ENCODE measurements at places on chromosomes 11 and 22.

DNA sequence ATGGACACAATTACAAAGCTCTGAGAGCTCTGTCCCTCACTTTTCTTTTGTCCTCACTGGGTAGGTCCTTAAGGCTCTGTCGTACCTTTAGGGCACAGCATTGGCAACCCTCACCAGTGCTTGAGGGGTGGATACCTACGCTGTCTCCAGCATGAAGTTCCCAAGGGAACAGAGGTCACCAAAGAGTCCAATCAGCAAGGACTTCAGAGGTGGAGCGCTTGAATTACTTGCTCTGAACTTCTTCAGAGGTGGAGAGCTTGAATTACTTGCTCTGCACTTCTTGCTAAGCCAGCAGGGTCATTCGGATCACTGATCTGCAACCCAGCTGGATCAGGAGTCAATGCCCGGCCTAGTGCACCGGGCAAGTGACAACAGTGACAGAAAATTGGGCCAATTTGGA lies 35.1 kb downstream of the RRP7A start:
- DNase-seq = no peak

- no peak for DNase-seq
Measured at GRCh38 chr11:34869425-34869824, 46.8 kb downstream of the APIP start.

- DNase-seq = no peak
Measured at GRCh38 chr22:32745251-32745995, 56.1 kb upstream of the TIMP3 start.

DNA sequence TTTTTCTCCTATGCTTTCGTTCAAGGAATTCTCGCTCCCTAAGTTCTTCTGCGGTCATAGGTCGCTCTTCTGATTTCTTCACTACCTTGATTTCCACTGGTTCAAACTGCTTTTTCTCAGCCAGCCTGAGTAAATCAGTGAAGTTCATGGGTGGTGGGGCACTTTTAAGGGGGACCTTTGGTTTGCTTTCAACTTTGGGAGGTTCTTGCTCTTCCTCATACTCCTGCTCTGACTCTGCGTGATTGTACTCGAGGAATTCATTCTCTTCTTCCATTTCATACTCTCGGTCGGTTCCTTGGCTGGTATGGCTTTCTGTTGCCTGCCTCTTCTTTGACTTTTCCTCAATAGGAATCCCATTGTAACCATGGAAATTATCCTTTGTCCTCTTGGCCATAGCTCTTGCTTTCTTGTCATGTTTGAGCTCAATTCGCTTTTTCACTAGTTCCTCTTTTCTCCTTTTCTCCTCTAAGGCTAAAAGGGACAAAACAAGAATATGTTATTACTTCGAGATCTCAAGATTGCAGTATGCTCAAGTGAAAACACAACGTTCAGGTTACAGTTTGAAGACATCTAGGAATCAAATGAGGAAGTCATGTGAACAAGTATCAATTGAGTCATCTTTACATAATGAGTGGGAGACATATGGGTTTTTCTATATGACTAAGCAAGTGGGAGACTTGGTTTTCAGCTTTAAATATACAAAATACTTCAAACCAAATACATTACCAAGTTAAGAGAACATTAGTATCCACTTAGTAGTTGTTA lies 16.2 kb downstream of the MISFA start:
- peak; percentile 42 for DNase-seq

DNA sequence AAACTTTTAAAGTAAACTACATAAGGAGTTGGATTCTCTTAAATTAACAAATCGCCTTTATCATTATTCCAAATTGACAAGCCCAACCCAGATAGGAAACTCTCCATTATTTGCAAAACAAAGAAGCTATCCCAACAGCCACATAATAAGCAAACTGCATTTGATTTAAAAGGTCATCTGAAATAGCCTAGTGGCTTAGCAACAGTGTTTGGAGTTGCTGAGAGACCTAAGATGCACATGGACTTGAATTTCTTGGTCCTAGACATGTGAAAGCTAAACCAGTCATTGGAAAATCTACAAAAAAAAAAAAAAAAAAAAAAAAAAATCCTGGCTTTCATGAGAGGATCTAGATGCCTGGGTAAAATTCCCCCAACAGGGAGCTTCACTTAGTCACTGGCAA lies 69.5 kb downstream of the PRCP start:
- no peak for DNase-seq

- no peak for DNase-seq
Measured at GRCh38 chr22:26885441-26886261, 228.3 kb downstream of the MIAT start.

DNA sequence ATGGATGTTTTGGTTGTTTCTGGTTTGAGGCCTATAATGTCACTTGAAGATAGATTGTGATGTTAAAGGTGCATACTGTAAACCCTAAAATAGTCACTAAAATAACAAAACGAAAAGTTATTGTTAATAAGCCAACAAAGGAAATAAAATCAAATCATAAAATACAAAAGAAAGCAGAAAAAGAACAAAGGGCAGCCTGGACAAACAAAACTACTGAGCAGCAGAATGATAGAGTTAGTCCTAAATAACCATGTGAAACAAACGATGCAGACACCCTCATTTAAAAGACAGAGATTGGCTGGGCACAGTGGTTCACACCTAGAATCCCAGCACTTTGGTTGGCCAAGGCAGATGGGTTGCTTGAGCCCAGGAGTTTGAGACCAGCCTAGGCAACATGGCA lies 90.9 kb upstream of the GAL start:
- no peak for DNase-seq

DNA sequence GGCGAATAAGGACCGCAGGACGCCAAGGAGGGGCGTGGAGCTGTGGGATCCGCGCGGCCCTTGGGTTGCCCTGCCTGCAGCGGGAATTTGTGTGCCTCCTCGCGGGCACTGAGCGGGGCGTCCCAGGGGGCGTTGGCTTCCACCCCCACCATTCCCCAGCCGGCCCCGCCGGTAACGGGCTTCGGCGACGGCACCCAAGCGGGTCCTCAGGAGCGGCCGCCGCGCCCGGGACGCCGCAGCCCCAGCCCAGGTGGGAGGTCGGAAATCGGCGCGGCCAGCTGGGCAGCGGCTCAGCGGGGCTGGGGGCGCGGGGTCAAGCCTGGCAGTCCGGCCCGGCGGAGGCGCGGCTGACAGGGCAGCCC lies 320 bp downstream of the CLTCL1 start:
- DNase-seq = no peak

DNA sequence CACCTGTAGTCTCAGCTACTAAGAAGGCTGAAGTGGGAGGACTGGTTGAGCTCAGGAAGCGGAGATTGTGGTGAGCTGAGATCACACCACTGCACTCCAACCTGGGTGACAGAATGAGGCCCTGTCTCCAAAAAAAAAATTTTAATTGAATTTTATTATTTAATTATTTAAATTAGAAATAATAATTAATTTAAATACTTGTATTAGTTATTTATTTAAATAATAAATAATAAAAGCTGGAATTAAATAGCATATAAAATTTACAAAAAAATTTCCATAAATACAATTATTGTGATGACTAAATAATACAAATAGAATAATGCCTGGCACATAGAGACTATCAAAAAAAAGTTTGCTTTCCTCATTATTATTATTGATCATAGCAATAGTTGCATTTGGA lies 371.5 kb downstream of the KCNA4 start:
- no peak for DNase-seq

- DNase-seq = peak; percentile 7
Measured at GRCh38 chr11:16738947-16739815, 734 bp downstream of the C11orf58 start.

GRCh38 chr11:118152552-118153471 lies at the start of gene SCN4B:
SCN4B (minus strand) TSS chr11:118152823; CDS start chr11:118152673, 150 bp downstream.
- peak; percentile 26 for DNase-seq

DNA sequence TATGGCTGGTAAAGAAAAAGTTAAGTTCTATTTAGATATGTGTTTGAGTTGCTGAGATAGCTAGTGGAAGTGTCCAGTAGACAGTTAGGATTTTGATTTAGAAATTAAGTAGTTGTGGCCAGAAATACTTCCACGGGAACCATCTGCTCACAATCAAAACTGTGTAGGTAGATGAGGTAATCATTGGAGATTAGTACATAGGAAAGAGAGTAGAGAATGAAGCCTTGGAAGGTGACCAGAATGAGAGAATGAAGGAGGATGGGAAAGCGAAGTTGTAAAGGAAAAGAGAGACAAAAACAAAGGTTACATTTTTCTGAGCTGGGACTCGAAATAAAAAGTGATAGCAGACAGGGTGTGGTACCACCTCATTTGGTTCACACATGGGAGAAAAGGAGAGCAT lies 296.9 kb upstream of the SORL1-AS1 start:
- no peak for DNase-seq

GRCh38 chr11:74970852-74971395 lies 17.8 kb upstream of the NEU3 start:
- no peak for DNase-seq

DNA sequence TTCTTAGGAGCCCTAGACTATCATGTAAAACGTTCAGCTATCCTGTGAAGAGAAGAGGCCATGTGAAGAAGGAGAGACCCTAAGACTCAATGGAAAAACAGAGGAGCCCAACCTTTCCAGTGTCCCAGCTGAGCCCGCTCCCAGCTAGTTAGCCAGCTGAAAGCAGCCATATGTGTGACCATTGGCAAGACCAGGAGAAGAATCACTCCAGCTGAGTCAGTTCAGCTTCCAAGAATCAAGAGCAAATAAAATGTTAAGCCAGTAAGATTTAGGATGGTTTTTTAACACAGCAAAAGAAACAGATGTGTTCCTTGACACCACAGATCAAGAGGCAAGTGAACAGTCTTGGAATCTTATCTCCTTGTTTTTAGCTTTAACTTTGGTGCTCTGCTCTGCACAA lies 108.0 kb downstream of the CCDC81 start:
- no peak for DNase-seq

GRCh38 chr22:49418943-49419342 lies 408.7 kb downstream of the BRD1 start:
- DNase-seq = no peak

DNA sequence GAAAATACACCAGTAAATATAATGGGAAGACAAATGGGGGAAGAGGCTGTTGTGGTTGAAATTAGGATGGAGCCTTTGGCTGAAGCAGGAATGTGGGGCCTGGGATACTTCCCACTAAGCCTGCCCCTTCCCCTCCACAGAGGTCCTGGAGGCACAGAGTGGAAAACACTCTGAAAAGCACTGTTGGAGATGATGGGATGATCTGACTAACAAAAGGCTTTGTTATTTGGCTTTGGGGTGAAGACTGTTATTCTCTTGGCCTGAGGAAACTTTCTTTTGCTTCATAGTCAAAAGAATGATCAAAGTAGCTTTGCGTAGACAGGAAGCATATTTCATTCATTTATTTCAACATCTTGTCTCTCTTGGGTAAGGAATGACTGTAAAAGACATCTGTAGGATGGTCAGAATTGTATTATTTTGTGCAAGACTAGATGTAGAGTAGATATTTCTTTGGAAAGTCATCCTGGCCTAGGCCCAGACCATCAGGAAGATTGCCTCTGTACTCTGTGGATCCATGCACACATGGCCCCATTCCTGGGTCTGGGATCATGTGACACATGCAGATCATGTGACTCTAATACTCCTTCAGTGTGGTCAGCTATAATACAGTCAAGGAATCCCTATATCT lies 111.4 kb downstream of the SPON1 start:
- DNase-seq = peak; percentile 9

GRCh38 chr11:90434858-90435257 lies 212.0 kb upstream of the CHORDC1 start:
- no peak for DNase-seq

DNA sequence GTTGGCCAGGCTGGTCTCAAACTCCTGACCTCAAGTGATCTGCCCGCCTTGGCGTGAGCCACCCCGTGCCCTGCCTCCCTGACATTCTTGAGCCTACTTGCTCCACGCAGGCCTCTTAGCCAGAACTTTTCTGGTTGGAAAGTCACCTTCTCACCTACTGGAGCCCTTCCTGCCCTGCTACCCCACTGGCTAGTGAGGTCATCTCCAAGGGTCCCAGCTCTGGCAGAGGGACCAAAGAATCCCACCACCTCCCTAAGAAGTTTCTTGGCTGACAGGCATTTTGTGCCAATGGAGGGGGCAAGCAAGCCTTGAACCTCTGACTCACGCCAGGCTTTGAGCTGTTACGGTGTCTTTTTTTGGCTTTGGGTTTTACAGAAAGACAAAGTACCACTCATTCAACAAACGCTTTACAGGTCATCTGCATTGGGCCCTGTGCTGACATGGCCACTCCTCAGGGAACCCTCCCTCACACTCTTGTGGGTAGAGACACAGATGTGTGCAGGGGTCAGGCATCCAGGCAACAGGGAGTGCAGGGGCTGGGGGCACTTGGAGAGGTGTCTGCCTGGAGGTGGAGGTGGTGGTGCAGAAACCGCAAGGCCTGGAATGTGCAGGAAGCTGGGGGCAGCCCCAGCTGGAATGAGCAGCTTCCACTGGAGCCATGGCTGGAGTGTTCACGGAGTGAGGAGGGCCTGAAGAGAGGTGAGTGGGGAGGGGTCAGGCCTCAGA lies 27.1 kb upstream of the WNT11 start:
- DNase-seq = no peak

GRCh38 chr11:72739240-72740059 lies 12.8 kb downstream of the ARAP1 start:
- no peak for DNase-seq

DNA sequence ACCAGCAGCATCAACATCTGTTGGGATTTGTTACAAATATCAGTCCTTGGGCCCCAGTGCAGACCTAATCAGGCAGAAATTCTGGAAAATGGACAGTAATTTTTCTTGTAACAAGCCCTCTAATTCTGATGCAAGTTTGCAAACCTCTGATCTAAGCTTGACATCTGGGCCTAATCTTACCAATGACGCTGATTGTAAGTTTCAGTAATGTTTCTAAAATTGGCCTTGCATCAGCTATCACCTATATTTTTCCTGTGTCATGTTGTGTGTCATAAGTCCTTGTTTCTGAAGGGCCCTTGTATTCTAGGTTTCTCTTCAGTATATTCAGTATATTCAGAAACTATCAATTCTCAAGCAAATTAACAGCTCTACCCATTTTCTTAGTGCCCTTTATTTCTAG lies 36.4 kb downstream of the ZNF215 start:
- DNase-seq = no peak

- no peak for DNase-seq
Measured at GRCh38 chr11:34433899-34434298, 4.8 kb upstream of the CAT start.

Data from HCEC 1CT (cell line).